ENCODE measurements at places on chromosomes 1 and 21.

DNA sequence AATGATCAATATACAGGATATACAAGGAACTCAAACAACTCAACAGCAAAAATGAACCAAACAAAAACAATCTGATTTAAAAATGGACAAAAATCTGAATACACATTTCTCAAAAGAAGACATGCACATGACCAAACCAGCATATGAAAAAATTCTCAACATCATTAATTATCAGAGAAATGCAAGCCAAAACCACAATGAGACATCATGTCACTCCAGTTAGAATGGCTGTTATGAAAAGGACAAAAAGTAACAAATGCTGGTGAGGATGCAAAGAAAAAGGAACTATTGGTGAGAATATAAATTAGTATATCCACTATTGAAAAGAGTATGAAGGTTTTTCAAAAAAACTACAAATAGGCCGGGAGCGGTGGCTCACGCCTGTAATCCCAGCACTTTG is 42.0 kb downstream of the FCRL3 start:
- DNase-seq, result no peak

GRCh38 chr1:186681801-186682200 is 1.6 kb upstream of the PTGS2 start:
- no peak for DNase-seq

DNA sequence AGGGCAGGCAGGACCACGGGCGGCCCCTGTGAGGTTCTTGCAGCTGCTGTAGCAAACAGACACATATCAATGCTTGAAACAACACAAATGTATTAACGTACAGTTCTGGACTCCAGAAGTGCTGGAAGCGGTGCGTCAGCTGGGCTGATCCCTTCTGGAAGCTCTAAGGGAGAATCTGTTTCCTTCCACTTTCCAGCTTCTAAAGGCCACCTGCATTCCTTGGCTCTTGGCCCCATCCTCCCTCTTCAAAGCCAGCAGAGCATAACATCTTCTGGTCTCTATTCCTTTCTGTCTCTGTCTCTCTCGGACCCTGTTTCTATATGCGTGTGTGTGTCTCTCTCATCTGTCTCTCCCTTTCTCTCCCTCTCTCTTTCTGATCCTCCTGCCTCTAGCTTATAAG is 102.3 kb downstream of the SPSB1 start:
- DNase-seq, result no peak

GRCh38 chr1:84434801-84435549 is 36.7 kb downstream of the DNASE2B start:
- no peak for DNase-seq

DNA sequence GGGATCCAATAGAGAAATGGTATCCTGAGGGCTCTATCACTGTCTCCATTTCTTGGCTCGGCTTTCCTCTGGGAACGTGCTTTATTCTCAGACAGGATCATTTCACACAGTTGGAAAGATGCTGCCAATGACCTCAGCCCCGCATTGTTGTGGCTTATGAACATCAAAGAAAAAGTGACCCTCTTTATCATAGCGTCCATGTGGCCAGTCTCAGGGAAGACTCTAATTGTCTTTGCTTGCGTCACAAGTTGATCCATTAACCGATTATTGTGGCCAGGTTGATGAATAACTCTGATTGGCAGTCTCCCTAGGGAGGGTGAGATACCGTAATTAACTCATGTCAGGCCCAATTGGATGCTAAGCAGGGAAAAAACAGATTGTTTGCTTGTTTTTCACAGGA is 10.4 kb upstream of the TMEM9 start:
- DNase-seq, result no peak

GRCh38 chr1:11617314-11617713 is 36.9 kb downstream of the FBXO2 start:
- DNase-seq, result no peak

GRCh38 chr1:32201011-32201855 is 838 bp downstream of the CCDC28B start:
- DNase-seq, result peak; percentile 66

- no peak for DNase-seq
These were observed 35.9 kb upstream of the CTTNBP2NL start for GRCh38 chr1:112359961-112360767.

DNA sequence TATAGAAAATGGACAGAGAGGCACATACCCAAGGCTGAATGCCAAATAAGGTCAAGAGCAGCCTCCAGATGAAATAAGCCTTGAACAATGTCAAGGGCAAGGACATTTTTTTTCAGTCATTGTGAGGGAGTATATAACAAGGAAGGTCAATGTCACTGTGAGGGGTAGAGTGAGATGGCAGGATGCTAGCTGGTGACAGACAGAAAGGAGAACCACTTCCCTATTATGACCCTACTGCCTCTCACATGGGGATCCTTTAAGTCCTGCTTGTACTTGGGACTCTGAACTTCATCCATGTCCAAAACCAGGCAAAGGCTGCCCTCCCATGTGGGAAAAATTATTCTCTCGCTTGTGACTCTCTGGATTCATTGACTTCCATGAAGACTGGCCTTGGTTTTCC is 119.5 kb upstream of the COA6 start:
- DNase-seq, result no peak

DNA sequence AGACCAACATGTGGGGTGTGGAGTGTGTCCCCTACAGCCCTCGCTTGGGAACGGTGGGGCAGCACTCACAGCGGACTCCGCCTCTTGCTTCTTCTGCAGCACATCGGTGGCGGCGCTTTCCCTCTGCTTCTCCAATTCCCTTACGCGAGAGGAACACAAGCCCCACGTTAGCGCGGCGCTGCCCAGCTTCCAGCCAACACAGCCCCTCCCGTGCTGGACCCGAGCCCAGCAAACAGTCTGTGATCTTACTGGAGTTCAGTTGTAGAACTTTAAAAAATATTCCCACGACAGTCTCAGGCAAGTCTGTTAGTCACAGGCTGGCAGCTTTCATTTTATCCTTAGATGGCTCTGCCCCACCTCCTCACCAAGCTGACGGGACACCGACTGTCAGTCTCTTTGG is 13.6 kb downstream of the THAP3 start:
- DNase-seq, result no peak

- no peak for DNase-seq
These were observed 83.9 kb downstream of the DTL start for GRCh38 chr1:212119397-212119837.

DNA sequence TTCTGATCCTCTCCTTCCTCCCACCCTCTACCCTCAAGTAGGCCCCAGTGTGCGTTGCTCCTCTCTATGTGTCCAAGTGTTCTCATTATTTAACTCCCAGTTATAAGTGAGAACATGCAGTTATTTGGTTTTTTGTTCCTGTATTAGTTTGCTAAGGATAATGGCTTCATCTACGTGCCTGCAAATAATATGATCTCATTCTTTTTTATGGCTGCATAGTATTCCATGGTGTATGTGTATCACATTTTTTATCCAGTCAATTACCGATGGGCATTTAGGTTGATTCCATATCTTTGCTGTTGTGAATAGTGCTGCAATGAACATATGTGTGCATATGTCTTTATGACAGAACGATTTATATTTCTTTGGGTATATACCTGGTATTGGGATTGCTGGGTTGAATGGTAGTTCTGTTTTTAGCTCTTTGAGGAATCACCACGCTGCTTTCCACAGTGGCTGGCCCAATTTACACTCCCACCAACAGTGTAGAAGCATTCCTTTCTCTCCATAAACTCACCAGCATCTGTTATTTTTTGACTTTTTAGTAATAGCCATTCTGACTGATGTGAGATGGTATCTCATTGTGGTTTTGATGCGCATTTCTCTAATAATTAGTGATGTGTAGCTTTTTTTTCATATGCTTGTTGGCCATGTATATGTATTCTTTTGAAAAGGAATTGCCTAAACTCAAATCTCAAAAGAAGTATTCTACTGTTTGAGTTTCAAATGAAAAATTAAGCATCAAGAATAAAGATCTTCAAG is 116.9 kb downstream of the ETS2 start:
- no peak for DNase-seq

- no peak for DNase-seq
These were observed 9.6 kb downstream of the DAP3 start for GRCh38 chr1:155698382-155699038.

DNA sequence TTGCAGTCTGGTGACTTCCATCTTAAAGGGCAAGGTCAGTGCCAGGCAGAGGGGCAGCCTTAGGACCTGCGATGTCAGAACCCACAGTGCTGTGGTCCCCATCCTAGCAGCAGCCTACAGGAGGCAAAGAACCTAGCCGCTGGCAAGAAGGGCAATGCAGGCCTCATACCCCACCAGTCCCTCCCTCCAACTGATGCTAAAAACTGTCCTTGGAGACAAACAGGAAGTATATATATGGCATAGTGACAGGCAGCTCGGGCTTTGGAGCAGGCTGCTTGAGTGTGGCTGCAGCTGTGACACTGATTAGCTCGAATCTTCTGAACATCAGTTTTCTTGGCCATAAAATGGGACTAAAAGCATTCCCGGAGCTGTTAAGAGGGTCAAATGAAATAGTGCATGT is 156.0 kb upstream of the VAMP3 start:
- no peak for DNase-seq

GRCh38 chr1:151165281-151165737 is 393 bp downstream of the LYSMD1 start:
- no peak for DNase-seq

- DNase-seq, result no peak
These were observed 4.8 kb downstream of the ENO1 start for GRCh38 chr1:8873506-8874229.

GRCh38 chr1:220565670-220566069 is 37.7 kb downstream of the MARK1 start:
- no peak for DNase-seq

- DNase-seq, result no peak
These were observed 41.7 kb downstream of the TMEM53 start for GRCh38 chr1:44632598-44632997.

- no peak for DNase-seq
These were observed 17.5 kb downstream of the GTF2B start for GRCh38 chr1:88873737-88874349.

DNA sequence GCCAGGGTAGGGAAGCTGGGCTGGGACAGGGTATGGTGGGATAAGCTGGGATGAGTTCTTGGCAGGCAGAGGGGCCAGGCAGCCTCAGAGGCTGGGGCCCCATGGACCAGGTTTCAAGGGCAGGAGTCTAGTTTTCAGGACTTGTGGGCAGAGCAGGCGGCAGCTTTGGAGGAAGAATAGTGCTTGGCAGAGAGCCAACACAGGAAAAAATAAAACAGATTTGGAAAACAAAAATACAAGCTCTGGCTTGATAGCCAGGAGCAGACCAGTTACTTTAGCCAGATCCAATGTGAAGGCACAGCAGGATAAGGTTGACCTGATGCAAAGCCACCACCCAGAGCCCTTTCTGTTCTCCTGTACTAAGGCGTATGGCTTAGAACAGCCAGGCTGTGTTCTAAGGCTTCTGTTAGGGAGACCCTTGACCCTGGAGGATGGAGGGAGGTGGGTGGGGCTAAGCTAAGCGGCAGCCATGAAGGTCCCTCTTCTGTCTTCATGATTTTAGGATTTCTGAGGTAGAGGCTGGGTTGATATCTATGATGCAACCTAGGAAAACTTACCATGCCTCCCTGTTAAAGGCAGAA is 5.5 kb downstream of the TRAF5 start:
- no peak for DNase-seq

GRCh38 chr1:4970532-4970931 is 316.1 kb downstream of the AJAP1 start:
- no peak for DNase-seq

DNA sequence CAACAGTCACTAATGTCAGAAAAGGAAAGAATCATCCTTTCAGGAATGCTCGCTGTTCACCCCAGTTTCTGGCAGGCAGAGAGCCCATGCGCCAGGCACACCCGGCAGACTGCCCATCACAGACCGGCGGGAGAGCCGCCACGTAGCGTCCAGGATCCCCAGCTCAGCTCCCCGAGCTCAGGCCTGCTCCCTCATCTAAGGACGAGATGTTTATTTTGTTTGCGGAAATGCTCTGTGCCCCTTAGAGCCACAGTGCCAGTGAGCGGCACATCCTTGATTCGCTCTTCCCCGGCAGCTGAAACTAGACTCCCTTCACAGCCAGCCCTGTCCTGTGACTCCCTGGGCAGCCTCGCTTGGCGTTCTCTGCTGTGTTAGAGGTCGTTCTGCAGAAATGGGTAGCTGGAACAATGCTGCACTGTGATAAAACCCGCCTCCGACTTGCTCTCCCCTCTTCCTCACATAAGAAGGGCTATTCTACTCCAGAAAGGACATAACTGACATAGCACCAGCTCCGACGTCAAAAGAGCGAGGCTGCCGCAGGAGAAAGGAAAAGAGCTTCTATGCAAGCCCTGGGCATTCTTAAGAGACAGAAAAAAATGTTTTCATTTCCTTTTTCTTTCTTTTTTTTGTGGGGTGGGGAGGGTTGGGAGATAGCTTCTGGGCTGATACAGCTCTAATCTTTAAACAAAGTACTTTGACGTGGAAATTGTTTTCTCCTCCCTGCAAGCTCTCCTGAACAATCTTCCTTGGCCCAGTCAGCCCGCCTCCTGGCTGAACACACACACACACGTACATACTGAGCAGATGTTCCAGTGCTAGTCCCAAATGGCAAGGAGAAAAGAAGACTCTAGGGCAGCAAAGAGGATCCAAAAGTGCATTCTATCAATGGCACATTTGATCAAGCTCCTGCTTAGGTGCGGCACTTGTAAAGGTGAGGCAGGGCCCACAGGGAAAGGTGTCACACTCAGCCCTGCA is 37.2 kb downstream of the MRAP start:
- DNase-seq, result no peak

DNA sequence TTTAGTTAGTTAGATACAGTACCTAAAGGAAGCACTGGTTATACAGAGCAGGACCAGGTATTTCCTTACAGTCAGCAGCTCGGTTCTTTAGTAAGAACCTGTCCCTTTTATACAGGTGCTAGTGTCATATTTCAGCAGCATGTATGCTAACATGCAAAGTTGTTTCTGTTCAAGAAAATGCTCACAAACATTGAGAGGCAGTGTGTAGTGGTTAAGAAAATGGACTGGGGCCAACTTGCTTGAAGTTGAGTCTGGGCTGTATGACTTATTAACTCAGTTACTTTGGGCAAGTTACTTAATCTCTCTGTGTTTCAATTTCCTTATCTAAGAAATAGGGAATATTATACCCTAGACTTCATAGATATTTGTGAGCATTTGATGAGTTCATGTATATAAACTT is 31.1 kb downstream of the AK4 start:
- DNase-seq, result no peak

- no peak for DNase-seq
These were observed 58.8 kb downstream of the WARS2 start for GRCh38 chr1:119081700-119082099.

DNA sequence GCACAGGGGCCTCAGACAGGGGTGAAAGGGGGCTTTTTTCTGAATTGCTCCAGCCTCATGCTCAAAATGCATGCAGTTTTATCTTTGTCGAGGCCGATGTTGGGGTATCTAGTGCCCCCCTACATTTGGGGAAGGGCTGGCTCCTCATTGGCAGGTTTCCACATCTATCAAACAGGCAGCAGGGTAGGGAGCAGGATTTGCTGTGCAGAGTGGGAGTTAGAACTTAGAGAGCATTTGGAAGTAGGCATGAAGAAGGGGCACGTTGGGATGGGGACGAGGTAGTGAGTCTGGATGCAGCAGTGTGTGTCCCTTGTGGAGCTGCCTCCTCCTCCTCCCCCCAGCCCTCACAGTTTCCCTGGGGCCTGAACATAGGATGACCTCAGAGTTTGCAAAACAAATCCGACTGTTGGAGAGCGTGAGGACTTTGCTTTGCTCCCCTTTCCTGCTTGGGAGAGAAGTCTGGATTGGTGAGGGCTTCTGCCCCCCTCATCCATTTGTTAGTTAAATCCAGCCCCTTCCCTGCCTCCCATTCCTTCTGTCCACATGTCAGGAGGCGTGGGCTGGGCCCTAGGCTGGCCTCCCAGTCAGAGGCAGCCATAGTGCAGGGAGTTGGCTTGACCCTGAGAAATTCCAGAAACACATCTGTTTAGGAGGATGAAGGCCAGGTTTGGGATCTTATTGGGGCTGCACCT is 36.9 kb upstream of the GPR37L1 start:
- DNase-seq, result no peak
